ENCODE measurements at places on chromosomes 2 and 18. TPM values are rescaled to one million over a fixed set of nuclear protein-coding genes. Genes with fewer than 3 reads are reported as not detected.

GRCh38 chr2:111627256-111627655, 256.7 kb downstream of the ANAPC1 start:
- DNase-seq: no peak

DNA sequence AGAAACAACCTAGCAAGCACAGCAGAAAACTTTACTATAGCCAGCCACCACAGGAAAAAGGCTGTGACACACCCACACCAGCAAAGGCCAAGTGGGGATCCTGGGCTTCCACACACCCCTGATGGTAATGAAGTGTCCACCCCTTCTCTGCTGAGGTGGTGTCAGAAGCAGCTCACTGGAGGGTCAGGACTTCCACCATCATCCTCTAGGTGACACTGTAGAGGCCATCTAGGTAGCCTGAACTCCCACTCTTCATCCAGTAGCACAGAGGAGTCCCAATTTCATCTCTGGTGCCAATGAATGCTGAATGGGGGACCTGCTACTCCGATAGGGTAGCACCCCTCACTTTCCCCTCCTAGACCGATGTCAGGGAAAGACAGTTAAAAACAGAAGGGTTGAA, 1544.4 kb downstream of the LRP1B start:
- no peak for DNase-seq

GRCh38 chr2:69827796-69828540, 1.5 kb upstream of the GMCL1 start:
- DNase-seq: no peak

DNA sequence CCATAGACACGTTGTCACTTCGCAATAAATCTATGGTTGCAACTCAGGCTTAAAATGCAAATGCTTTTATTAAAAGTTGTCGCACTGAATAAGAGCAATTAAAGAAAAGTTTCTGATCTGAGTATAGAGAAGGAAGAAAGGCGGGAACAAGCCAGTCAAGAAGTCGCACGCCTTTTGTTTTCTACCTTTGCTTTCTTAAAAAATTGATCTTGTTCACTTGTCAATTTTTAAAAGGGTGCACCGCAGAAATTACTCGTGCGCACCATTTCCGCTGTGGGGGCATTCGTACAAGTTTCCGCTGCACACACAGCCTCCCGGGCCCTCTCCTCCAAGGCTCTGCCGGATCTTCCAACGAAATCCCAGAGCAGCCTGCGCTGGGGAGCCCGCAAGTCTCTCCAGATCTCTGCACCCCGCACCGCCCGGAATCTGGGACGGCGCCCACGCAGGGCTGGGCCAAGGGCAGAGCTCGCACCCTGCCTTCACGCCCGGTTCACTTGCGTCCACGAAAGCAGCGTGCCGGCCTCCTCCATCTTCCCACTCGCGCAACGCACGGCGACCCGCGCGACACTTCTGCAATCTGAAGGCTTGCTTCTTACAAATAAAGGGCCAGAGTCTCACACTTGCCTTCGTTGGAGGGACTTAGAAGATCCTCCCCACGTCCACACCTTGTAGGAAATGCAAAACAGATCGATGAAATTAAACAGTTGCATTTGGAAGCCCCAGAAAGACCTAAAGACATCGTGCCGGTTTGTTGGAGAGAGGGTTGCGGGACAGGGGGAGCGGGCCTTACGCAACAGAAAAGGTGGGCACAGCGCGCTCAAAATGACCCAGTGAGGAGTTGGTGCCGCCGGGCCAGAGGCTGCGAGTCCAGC, 2.6 kb upstream of the SALL3 start:
- no peak for DNase-seq

- no peak for DNase-seq
Measured at GRCh38 chr2:237280229-237280628, 133.7 kb downstream of the COL6A3 start.

DNA sequence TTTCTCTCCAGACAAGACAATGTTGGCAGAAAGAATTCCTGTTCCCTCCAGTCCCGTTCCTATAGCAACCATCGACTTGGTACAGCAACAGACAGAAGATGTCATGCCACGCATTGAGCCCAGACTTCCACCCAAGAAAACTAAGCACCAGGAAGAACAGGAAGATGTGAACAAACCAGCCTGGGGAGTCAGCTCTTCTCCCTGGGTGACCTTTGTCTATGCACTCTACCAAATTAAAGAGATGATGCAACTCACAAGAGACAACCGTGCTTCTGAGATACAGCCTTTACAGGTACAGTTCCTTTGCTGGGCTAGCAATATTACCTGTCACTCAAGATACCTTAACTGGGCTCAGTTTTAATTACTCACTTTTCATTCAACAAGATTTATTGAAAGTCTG, 37.1 kb downstream of the NEMP2 start:
- DNase-seq: no peak

DNA sequence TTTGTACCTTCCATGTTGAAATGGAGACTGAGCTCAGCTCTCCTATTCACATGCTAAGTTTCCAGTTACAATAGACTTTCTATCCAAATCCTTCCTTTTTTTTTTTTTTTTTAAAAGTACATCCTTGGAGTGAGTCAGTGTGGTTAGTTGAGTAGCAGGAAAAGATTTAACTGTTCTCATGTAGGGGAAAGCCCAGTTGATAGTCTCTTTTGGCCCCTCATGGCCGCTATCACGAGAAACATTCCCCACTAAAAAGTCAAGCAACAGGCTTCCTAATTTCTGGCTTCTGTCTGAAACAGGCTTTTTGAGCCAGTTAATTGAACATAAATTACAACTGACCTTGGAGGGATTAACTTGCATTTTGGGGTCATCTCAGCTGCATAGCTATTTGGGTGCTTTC, 161.3 kb downstream of the MEIS1 start:
- DNase-seq: no peak

- no peak for DNase-seq
Measured at GRCh38 chr2:236180831-236181453, 12.8 kb upstream of the GBX2 start.

GRCh38 chr2:167190053-167190452, 301.8 kb downstream of the XIRP2 start:
- DNase-seq: no peak

GRCh38 chr2:40093021-40093675, 314.1 kb upstream of the THUMPD2 start:
- no peak for DNase-seq

GRCh38 chr2:32248299-32248698, 16.4 kb downstream of the NLRC4 start:
- no peak for DNase-seq

DNA sequence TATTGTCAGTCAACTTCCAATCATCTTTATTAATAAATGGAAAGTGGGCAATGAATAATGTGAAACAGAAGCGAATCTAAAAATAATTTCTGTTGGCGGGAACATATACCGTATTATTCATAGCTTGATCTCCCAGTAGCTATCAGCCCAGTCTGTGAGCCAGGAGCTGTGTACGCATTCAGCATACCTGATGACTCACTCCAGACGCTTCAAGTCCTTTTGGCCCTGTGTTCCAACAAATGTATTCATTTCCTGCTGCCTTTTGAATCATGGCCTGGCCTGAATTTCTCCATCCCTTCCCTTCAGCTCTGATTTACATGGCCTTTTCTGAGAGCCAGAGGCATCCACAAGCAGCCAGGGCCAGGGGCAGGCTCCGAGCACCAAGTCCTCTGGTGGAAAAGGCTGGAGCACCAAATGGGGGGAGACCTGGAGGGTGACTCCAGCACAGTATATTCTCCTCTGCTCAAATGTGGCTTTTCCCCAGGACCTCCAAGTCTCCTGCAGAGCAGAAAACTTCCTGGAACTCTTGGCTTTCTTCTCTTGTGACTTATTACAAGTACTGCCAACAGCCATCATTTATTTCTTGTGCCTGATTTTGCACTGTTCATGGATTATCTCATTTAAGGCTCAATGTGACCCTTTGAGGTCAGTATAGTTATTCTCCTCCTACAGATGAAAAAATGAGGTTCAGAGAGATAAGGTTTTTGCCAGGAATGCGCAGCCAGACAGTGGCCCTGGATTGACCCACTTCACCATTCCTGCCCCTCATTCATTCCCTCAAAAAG, 108.7 kb downstream of the EN1 start:
- no peak for DNase-seq

DNA sequence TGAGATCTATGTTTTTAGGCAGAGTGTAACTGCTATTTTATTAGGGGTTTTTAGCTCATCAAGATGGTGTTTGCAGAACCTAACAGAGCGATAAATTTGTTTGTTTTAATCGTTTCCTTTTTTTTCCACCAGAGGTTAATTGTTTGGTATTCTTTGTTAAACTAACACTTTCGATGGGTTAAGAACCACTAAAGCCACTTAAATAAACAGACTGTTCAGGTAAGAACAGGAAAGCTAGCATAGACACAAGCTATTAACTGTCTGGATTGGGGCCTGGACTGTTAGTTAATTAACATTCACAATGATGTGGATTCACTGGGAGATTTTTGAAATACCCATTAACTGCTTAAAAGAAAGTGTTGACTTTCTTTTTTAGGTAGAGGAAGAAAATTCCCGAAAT, 209.0 kb upstream of the COPS8 start:
- DNase-seq: no peak

DNA sequence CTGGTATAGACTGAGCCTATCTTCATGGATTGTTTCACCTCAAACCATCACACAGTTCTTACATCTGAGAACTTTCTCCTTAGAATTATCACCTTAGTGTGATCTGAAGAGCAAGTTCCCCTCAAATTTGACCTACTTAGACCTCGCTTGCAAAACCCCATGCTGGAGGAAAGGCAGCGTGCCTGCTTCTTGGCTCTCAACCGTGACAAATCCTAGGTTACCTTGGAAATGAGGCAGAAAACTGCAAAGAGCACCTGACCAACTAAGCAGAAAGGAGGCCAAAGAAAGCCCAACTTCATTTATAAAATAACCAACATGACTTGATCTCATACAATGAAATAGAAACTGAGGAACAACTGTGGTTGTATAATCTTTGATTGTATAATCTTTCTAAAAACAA, 146.4 kb downstream of the RAB3GAP1 start:
- DNase-seq: no peak

DNA sequence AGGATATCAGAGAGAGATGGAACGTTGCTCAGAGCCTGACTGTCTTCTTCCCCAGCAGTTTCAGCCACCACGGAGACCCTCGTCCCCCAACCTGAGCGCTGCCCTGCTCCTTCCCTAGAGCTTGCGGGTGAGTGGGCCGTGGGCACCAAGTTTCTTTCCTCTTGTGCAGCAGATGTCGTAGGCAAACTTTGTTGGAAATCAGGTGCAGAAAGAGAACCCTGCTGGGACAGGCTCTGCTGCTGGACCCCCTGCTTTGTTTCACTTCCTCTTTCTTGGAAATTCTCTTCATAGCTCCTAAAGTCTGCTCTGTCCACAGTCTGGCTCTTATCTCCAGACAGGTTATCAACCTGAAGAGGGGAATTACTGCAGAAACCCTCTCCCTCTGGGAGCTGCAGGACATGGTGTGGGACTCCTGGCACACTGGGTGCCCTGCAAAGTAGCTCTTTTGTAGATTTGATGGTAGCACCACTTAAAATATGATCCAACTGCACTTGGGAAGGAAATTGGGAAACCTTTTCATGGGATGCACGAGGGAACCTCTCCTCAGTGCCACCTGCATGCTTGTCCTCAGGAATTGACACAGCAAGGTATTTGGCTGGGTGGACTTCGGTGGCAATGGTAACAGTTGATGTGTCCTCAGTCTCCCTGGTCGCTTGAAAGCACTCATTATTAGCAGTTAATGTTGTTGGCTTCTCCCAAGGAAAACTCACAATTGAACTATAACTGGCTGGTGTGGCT, 92.2 kb downstream of the ALPK2 start:
- no peak for DNase-seq

DNA sequence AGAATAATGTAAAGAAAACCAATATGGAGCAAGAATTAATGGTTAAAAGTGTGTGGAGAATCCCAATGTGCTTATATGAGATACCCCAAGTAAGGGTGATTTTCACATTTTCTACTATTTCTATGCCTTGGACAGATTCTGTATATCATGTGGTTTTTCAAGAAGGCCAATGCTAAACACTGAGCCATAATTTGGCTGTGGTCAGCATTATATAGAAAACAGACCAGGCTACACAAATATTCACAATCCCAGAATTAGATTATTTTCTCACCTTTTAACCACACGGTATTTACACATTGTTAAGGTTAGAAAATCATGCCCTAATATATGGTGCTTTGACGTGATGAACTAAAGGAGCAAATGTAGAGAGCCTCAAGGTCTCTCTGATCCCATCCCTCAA, 277.4 kb upstream of the LRATD1 start:
- no peak for DNase-seq

DNA sequence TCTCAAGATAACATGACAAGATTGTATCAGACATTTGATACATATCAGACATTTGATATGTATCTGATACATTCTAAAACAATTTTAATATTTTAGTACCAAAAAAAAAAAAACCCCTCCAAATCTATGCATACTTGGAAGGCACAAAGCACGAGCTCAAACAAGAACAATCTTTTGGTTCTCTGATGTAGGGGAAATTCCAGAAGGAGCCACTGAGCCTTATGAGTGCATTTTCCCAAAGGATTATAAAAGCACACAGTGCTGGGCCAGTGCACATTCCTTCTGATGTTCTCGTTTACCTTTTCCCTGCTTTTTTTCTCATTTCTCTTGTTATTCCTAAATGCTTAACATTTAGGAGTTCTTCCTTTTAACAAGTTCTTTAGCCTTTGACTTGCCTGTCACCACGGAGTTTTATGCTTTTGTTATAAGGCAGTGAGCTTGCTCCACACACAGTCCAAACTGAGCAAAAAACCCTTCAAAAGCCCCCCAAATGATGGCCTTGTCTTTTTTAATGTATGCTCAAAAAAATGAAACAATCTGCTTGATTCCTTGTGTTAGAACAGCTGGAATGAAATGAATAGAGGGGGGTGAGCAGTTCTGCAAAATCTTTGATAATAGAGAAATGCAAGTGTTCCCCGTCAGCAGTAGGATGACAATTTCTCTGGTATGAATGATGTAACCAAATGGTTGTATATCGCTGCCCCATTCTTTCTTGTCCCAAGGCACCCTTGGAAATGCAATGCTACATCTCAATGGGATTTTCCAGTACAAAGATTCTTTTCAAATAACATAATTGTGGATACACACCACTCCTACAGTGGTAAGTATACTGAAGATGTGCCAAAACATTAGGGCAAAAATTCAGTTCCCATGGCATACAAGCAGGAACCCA, 597.2 kb upstream of the ZEB2 start:
- DNase-seq: no peak

- no peak for DNase-seq
Measured at GRCh38 chr2:181784556-181784955, 104.2 kb upstream of the NEUROD1 start.

ZCCHC2 gene
- 23.0 TPM for total RNA-seq

DSG1 gene
- not detected for total RNA-seq

EGR4 gene
- total RNA-seq: not detected

CNTNAP5 gene
- not detected for total RNA-seq

UGT1A3 gene
- total RNA-seq: not detected

CPS1 gene
- 1.2 TPM for total RNA-seq

SLC66A2 gene
- 46.4 TPM for total RNA-seq

All from esophagus muscularis mucosa (tissue), 4 donors.